ENCODE measurements at places on chromosomes 7 and 10. TPM values are rescaled to one million over a fixed set of nuclear protein-coding genes. Genes with fewer than 3 reads are reported as not detected.

GRCh38 chr7:96287559-96287958 is 34.3 kb downstream of the SLC25A13 start:
- H3K4me3 ChIP-seq: no peak overlapping the region
- H3K4me1 ChIP-seq: peaks cover 46% of the 10 kb centered on the region
- peaks cover 16% of the 10 kb centered on the region for H3K36me3 ChIP-seq
- DNase-seq: no peak
- H3K27ac ChIP-seq: no peak overlapping the region
- H3K27me3 ChIP-seq: no peaks in the 10 kb centered on the region

DNA sequence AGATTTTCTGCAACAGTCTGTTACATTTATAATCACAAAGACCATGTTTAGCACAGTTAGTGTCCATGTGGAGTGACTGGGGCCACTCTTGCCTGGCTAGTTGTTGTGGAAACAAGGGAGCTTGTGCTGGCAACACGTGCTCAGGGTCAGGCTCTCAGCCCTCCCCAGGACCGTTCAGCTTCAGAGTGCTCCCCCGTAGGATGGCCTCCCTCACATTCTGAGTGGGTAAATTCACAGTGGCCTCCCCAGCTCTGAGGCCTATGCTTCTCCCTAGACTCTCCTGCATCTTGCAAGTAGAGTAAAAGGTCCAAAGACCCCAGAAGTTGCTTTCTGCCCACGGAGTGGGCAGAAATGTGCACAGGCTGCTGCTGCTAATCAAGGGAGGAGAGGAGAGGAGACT is 122.3 kb downstream of the ADCY1 start:
- H3K4me3 ChIP-seq: no peak overlapping the region
- no peaks in the 10 kb centered on the region for H3K4me1 ChIP-seq
- H3K27me3 ChIP-seq: peaks cover 2% of the 10 kb centered on the region
- no peak for DNase-seq
- no peak overlapping the region for H3K27ac ChIP-seq

DNA sequence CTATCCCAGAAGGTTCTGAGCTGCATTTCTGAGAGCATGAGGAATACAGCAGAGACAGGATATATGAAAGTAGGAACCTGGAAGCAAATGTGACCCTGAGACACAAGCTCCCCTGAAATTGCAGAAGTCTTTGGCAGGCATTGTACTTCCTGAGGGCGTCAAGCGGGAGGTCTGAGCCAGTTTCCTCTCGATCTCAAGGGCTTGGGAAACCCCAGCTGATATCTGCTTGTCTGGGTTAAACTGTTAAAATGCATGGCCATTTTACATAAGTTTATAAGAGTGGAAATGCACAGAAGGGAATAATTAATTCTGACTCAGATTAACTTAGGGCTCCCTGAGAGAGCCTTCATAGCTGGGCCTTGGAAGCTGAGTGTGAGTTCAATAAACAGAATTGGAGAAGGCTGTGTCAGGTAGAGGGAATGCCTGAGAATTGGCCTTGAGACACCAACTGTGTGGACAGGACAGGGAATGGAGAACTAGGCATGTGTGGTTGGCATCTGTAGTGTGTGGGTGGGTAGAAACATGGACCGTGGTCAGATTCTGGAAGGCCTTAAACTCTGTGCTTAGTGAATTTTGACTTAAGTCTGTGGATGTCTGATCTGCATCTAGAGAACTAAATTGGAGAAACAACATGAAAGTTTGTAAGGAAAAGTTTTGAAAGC is 53.3 kb downstream of the WIPF3 start:
- no peak for DNase-seq
- H3K27me3 ChIP-seq: peaks cover 10% of the 10 kb centered on the region
- no peak overlapping the region for H3K27ac ChIP-seq
- no peaks in the 10 kb centered on the region for H3K36me3 ChIP-seq

DNA sequence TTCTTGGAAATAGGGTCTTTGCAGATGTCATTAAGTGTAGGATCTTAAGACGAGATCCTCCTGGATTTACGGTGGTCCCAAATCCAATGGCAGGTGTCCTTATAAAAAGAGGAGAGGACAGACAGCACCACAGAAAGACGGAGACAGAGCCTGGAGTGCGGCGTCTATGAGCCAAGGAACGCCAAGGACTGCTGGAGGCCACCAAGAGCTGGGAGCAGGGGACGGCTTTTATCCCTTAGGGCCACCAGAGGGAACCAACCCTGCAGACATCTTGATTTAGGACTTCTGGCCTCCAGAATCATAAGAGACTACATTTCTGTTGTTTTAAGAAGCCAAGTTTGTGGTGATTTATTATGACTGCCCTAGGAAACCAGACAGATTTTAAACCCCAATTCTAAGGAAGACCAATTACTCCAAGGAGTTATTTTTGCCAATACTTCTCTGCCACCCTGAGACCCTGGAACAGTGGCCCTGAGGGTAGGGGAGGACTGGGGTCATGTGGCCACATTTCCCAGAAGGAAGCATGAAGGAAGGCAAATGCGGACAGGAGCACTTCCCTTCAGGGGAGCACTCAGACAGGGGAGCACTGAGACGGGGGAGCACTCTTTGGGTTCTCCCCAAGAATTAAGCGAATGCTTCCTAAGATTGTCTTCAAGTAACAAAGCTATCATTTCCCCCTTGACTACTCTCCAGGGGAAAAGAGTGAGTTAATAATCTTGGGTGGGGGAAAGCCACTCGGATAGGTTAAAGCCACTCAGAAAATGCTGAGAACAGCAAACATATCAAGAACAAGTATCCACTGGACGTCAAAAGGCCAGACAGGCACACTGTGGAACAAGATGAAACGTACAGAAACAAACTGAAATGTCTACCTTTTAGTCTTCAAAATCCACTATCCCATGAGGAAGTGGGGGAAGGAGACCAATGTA is 67.5 kb downstream of the CHST15 start:
- peaks cover 8% of the 10 kb centered on the region for H3K27me3 ChIP-seq
- H3K4me1 ChIP-seq: no peaks in the 10 kb centered on the region
- no peak overlapping the region for H3K4me3 ChIP-seq
- no peaks in the 10 kb centered on the region for H3K36me3 ChIP-seq
- no peak for DNase-seq

- no peaks in the 10 kb centered on the region for H3K4me1 ChIP-seq
- peaks cover 5% of the 10 kb centered on the region for H3K27me3 ChIP-seq
- no peak for DNase-seq
These were observed 176.9 kb downstream of the DNAJB6 start for GRCh38 chr7:157513682-157514081.

- DNase-seq: peak; percentile 38
- peak overlapping the region; percentile 35 for H3K27ac ChIP-seq
- peaks cover 71% of the 10 kb centered on the region for H3K4me1 ChIP-seq
These were observed 63.3 kb upstream of the SMNDC1 start for GRCh38 chr10:110368002-110368401.

DNA sequence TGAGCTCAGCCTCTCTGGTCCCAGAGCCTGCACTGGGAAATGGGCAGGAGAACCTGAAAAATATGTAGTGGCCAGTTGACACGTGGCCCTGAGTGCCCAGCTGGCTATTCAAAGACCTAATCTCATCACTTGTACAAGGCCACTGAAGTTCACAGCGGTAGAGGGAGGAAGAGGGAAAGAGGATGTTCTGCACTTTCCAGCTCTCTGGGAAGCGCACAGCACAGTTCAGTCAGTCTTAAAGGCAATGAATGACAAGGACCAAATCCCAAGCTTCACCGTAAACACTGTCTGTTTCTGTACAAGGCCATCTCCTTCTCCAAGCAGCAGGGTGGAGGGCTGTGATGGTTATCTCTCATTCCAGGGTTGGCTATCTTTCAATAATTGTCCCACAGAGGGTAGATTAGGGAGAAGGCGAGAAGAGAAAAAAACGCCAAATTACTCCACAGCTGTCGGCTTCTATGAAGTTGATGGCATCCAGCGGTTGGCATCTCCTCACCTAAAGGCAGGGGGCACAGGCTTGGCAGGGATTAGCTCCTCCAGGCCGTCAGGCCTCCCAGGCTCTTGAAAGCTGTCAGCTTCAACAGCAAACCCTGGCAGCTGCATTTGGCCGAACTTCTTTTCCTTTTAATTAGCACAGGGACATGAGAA is 10.6 kb downstream of the SFMBT2 start:
- no peaks in the 10 kb centered on the region for H3K27me3 ChIP-seq
- peaks cover 38% of the 10 kb centered on the region for H3K4me1 ChIP-seq
- DNase-seq: no peak
- peaks cover 6% of the 10 kb centered on the region for H3K36me3 ChIP-seq
- no peak overlapping the region for H3K27ac ChIP-seq
- no peak overlapping the region for H3K4me3 ChIP-seq

GRCh38 chr10:47136866-47137265 is 163.1 kb upstream of the GDF10 start:
- no peaks in the 10 kb centered on the region for H3K27me3 ChIP-seq
- no peaks in the 10 kb centered on the region for H3K4me1 ChIP-seq
- no peak overlapping the region for H3K4me3 ChIP-seq
- DNase-seq: no peak

The LRRC27 gene
- 2.5 TPM for total RNA-seq

The SAMD9 gene
- 6.9 TPM for total RNA-seq

The CELF2 gene
- total RNA-seq: 113 TPM

The GRID1 gene
- total RNA-seq: not detected

The CFAP69 gene
- total RNA-seq: not detected

The RNF133 gene
- total RNA-seq: not detected
